ENCODE measurements at places on chromosomes 4 and X.

- no peak for DNase-seq
Observed at GRCh38 chr4:151905197-151905596, 144.4 kb upstream of the GATB start.

- no peak for DNase-seq
Observed at GRCh38 chrX:71815906-71816156, 52.7 kb downstream of the CXorf49B start.

DNA sequence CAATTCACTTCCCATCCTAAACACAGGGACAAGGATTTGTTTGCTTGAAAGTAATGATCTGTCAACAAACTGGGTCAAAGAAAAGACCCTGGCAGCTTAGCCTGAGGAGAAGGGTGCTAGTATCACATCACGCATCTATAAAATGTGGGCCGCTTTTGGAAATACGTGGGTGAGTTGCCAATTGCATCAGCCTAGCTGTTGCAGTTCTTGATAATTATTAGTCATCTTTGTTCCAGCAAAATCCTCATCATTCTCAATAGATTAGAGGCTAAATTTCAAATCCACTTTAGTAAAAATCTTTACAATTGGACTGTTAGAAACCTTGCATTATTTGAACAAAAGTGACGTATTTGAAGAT lies 33.6 kb upstream of the TAPT1 start:
- DNase-seq = no peak

- DNase-seq = no peak
Observed at GRCh38 chrX:134658002-134658759, at the start of gene PLAC1. Gene PLAC1, minus strand, starts transcription at chrX:134658471. Its CDS starts 91,789 bp downstream, at chrX:134566682.

- no peak for DNase-seq
Observed at GRCh38 chr4:189355590-189355989, 585.1 kb upstream of the FRG1 start.

DNA sequence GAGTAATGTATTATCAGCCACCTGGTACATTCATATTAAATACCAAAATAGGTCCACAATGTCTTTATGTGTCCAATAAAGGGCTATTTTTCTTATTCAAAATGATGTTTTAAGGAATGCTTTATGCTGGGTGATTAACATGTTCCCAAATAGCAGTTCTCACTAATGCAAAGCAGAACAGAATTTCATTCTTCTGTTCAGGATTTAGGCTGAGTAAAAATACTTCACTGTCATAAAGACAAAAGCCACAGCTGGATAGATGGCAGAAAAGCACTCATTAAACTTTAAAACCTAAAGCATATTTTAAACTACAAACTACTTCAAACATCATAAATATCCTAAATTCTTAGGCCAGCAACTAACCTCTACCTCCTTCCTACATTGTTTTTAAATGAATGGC lies 244.0 kb downstream of the TMA16 start:
- no peak for DNase-seq

- no peak for DNase-seq
Observed at GRCh38 chr4:117137145-117137544, 51.8 kb upstream of the TRAM1L1 start.

DNA sequence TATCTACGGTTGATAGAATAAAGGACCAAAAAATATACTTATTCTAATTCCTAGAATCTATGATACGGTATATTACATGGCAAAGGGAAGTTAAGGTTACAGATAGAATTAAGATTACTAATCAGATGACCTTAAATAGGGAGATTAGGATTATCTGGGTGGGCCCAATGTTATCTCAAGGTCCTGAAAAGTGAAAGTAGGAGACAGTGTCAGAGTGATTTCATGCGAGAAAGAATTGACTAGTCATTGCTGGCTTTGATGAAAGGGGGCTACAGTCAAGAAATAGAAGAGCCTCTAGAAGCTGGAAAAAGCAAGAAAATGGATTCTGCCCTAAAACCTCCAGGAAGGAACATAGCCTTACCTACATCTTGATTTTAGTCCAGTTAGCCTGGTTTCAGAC lies 176.9 kb upstream of the PPP1R2C start:
- DNase-seq = no peak

DNA sequence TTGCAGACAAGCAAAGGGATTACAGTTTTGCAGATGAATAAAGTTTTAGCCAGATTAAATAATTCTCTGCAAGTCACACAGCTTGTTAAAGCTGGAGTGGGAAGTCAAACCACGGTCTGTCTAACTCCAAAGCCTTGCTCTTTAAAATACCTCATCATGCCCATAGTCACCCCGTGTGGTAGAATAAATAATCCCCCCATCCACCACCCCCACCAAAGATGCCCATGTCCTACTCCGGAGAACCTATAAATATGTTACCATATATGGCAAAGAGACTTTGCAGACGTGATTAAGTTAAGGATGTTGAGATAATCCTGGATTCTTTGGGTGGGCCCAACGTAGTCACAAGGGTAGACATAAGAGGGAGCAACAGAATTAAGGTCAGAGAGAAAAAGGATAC lies 118.7 kb downstream of the BEND2 start:
- no peak for DNase-seq

DNA sequence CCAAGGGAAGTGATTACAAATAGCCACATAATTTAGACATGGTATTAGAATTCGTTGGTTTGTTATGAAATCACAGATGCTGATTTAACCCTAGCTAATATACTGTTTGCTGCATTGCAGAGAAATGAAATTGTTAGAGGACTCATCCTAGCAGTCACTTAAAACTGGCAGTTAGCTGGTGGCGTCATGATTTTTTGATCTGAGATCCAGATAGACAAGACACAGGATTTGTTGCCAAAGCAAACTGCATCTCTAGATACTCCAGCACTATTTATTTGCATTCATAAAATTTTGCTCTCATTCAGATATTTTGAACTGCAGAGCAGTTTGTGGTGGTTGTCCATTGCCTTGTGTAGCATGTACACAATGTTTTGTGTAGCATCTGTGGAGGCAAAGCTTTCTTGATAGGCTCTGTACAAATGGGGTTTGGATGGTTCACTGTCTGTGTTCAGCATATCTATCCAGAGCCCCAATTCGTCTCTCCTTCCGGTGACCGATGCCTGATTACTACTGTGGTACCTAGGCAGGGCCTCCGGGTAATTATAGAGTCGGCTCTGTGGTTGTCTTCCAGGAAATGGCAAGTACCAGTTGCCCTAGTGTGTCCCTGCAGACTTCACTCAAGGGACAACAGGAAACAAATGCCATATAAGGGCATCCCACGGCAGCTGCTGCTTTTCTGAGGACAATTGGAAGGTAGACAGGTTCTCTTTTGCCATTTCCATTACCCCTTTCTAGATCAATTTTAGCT lies 30.1 kb upstream of the SPARCL1 start:
- peak; percentile 4 for DNase-seq

- no peak for DNase-seq
Observed at GRCh38 chr4:68216501-68216900, 29.0 kb downstream of the TMPRSS11B start.

- DNase-seq = no peak
Observed at GRCh38 chr4:170089668-170090351, at the start of gene AADAT. Gene AADAT, minus strand, starts transcription at chr4:170089956. Its CDS starts 266 bp downstream, at chr4:170089690.

DNA sequence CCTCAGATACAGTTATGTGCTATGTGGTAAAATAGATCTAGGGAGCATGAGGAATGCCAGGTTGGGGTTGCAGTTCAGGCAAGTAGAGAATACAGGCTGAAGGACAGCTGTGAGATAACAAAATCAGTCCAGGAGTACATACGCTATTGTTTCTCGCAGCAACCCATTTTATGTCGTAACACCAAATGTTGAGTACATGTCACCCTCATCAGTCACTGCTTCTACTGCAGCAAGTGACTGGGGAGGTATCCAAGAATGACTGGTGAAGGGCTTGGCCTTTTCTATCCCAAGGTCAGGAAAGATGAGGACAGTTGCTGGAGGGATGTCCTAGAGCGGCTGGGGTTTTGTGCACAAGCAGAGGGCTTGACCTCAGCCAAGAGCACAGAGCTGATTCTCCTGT lies 172.1 kb downstream of the CBR4 start:
- DNase-seq = no peak

DNA sequence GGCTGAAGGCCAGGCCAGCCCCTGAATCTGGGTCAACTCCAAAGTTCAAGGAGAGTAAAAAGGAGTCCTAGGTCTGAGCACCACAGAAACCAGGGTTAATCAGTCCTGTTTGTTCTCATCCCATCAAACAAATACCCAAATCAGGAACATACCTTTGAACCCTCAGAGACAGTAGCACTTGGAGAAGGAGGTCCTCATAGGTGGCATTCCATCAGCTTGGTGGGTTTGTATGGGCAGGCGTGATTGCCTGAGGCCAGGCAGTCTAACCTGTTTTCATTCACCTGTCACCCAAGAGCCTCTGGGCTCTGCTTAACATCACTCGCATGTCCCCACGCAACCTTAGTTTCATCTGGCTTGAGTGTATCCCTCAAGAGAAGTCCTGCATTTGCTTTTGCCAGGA lies 17.5 kb upstream of the MBTPS2 start:
- no peak for DNase-seq

- DNase-seq = no peak
Observed at GRCh38 chr4:139666735-139667281, 1.2 kb downstream of the MGST2 start.

DNA sequence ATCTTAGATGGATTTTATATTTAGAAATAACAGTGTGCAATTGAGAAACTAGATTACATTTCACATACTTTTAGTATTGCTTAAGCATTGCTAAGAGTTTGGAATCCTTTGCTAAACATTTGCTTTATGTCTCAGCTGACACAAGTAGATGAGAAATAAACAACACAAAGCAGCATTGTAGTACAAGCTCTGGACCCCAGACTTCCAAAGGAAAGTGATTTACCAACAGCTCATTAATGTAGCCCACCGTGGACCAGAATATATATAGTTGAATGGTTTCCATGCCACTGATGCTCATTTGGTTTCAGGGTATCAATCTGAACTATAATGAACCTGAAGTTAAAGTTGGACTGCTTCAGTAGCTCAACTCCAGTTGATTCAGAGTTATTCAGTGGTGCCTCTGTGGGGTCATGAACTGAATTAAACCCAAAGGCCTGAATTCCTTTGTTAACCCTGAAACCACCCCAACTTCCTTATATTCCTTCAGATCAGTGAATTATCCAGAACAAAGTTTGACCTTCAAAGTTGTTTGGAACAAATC lies 132.1 kb upstream of the NEIL3 start:
- DNase-seq = no peak

GRCh38 chrX:18561020-18561419 lies 110.9 kb downstream of the RS1 start:
- DNase-seq = no peak

DNA sequence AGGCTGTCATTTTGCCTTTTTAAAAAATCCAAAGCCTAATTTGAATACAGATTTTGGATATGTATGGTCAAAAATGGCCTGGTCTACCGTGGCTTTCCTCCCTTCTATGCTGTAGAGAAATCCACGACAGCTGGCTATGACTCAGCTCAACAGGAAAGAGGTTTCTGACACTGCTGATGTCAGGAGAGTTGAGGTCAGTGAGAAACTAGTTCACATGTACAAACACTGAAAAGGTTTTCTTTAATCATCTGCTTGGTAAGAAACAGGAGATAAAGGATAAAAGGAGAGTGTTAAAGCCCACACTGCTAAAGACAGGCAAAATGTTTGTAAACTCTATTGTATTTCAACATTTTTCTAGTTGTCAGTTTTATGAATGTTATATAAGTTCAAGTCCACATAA lies 113.9 kb downstream of the NYX start:
- DNase-seq = no peak

DNA sequence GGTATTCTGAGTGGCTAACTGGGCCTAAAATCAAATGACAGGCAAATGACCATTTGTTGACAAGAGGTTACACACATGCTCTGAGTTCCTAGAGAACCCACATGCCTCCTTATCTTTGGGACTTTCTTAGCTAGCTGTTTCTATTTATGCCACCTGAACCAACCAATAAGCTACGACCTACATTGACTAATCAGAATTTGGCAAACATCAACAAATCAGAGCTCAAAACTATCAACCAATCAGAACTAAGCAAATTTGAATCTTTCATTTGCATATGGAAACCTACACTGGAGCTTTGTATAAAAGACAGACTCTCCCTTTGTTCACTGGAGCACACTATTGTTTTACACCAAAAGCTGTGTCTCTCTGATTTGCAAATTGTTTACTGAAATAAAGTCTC lies 192.0 kb downstream of the CXXC4 start:
- DNase-seq = no peak

- DNase-seq = no peak
Observed at GRCh38 chr4:31482691-31483090, 762.5 kb downstream of the PCDH7 start.

- no peak for DNase-seq
Observed at GRCh38 chrX:154458954-154459778, 1.1 kb downstream of the PLXNA3 start.

DNA sequence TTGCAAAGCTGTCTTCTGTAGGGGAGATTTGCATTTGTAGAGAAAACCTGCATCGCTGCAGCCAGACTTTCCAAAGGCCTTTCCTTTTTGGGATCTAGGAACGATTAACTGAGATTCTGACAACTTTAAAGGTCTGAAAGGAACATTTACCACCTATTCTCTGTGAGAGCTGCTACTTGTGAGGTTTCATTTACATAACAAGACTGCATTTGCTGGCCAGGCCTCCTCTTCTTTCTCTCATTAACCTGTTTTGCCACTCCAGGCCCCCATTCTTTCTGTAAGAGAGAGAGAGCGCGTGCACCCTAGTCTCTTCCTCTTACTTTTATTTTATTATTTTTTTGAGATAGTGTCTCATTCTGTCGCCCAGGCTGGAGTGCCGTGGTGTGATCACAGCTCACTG lies 31.6 kb downstream of the TMEM31 start:
- no peak for DNase-seq

- DNase-seq = no peak
Observed at GRCh38 chr4:94567811-94568210, 116.1 kb downstream of the PDLIM5 start.

DNA sequence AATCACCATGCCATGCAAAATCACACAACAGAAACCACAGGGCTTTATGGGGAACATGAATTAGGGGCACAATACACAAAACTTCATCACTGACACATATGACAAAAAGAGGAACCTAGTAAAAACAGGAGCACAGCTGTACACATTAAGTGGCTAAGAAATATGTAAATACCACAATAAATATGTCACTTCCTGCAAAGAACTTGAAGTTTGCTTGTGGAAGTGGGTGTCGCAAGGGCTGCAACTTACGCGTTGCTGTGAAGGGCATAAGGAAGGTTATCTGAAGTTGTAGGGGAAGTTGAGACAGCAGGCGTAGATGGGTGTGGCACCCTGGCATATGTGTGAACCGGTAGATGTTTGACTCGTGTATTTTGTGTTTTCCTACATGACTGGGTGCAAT lies 42.4 kb downstream of the CLCN4 start:
- no peak for DNase-seq

GRCh38 chr4:158410272-158410671 lies 111.4 kb upstream of the RXFP1 start:
- DNase-seq = no peak

- no peak for DNase-seq
Observed at GRCh38 chr4:6910340-6910959, 824 bp downstream of the TBC1D14 start.
